Epithelial cell of proximal tubule (primary cell): ENCODE measurements at places on chromosomes 1 and 21. TPM values are rescaled to one million over a fixed set of nuclear protein-coding genes. Genes with fewer than 3 reads are reported as not detected.

Gene SLAMF7
- total RNA-seq = 0.06 TPM in 1 of 2 replicates, not detected in the other

Gene LCE1C
- total RNA-seq = not detected in 2 replicates

Gene GJA5
- total RNA-seq = 1.2 and 2.7 TPM in 2 replicates

Gene LCE3E
- not detected in 2 replicates for total RNA-seq

Gene FMO3
- not detected in 2 replicates for total RNA-seq

Gene MAB21L3
- total RNA-seq = 0.29 and 0.52 TPM in 2 replicates

Gene TMEM234
- total RNA-seq = 12.2 and 14.4 TPM in 2 replicates

Gene RPTN
- total RNA-seq = not detected in 2 replicates
